ENCODE measurements at places on chromosomes 1 and 21.
A peak's percentile ranks its signal among the peaks of the same experiment; 100 is the strongest.

GRCh38 chr1:226674892-226675714, 64.0 kb downstream of the ITPKB start:
- DNase-seq = peak; percentile 67

- no peak for DNase-seq
Observed at GRCh38 chr1:54294887-54295286, 94.9 kb downstream of the MRPL37 start.

DNA sequence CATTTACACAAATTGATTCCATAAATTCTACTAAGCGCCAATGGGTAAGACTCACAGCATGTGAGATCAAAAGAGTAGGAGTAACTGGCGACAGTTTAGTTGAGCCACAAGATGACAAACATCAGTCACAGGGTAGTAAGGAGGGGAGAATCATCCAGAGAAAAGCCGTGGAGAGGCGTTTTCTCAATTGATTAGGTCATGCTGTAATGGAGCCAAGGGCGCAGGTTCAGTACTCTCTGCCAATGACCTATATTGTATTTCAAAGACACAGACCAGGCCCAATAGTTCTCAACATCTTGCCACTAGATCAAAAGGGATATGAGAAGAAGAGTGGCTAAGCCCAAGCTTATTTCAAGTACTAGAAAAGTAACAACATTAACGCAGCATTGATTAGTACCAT, 467.5 kb downstream of the SMYD3 start:
- DNase-seq = no peak

DNA sequence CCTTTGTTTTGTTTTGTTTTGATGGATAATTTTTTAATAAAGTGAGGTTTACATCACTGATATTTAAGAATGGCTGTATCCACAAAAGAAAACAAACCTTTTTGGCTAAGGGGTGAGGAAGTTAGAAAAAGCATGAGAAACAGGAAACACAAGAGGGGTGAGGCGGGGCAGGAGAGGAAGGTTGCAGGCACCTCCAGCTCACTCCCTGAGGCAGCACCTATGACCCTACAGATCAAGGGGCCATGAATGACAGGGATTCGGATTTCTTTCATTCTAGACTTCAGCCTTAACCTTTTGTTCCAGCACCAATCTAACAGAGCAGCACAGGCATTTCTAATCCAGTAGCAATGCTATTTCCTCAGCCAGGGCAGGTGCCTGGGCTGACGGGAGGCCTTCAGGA, 4.4 kb downstream of the CLCA4 start:
- DNase-seq = no peak

DNA sequence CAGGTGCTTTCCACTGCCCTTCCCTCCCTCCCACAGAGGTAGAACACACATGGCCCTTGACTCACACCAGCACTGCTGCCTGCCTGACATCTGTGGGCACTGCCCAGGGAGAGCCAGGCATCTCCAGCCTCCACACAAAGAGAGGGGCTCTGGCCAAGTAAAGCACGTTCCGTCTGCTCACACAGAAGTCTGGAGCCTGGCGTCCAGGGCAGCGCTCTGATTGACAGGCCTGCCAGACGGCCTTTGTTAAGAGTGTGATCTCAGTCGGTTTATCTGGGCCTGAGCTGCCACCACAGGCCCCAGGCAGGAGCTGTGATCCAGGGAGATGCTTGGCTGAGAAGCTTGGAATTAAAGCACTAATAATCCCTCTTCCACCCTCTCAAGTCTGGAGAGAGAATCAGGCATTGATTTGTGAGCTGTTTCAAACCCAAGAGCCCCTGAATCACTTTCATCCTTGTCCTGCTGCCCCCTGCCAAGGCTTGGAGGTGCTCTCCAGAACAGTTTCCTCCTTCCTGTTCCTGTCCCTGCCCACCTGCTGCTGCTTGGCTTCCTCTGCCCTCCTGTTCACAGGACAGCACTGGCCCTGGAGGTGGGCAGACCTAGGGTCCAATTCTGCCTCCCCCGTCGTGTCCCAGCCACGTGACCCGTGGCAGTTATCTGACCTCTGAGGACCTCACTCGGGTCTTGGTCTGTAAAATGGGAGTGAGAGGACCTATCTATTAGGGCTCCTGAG, 3.7 kb downstream of the DMRTB1 start:
- DNase-seq = no peak

DNA sequence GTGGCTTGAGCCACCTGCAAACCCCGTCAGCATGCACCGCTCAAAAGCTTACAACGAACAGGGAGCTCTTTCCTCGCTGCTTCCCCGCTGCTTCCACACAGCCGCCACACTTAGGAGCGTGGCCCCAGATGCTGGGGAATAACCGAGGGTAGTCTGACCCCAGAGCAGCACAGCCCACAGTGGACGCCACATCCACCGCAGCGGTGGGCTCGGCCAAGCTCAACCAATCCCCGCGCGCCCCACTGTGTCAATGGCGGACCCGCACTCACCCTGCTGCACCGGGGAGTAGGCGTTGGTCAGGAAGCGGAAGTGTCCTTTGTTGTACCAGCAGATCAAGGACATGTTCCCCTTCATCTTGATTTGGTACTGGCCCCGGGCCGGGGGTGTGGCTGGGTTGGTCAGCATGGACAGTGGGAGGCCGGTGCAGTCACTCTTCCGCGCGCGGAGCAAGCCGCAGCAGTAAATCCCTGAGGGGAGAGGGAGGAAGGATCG, 93.5 kb downstream of the PGBD5 start:
- DNase-seq = no peak

DNA sequence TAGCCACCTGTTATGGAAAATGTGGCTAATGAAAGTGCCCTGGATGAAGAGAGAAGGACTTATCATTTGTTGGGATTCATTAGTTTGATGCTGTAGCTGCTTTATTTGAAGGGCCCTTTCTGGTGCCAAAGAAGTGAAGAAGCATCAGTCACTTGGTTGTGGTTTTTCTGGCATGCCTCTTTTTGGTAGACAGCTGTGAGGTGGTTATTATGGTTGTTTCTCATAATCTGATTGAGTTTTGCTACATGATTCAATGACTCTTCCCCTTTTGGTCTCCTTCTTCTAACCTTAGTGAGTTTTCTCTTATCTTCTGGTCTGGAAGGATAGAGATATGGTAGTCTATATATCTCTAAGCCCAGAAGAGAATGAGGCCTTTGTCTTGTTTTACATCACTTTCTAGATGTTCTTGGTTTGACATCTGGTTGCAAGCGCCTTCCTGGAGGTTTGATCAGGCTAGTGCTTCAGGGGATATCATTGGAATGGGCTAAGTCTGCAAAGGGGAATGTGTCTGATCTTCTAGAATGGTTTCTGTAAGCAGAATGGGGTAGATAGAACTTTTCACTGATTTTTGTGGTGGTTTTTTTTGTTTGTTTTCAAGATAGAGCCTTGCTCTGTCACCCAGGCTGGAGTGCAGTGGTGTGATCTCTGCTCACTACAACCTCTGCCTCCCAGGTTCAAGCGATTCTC, 26.0 kb downstream of the ARID1A start:
- DNase-seq = no peak

DNA sequence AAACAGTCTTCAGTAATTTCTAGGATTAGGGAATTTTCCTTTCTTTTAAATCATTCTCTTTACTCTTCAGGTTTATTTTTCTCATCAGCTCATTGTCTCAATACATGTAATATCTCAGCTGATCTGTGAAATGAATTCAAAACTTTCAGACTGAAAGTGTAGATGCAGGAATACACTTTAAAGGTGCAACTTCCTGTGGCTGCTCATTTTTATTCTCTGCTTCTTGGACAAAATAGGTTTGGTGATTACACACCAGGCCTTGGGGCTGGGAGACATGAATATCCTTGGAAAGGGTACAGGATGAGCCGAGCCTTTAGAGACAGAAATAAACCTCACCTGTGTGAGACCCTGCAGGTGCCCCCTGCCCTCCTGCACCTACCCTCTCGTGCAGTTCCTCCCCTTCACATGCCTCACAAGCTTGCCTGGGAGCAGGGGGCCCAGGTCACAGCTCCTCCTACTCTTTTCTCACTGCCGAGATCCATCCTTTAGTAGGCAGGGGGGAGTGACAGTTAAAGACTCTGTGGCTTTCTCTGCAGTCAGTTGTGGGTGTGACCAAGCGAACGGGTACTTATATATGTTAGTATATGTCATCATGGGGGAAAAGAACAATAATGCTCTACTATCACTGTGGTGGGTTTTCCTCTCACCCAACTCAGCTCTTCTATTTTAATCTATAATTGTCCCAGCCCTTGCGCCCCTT, 23.6 kb downstream of the XCL2 start:
- DNase-seq = peak; percentile 61

DNA sequence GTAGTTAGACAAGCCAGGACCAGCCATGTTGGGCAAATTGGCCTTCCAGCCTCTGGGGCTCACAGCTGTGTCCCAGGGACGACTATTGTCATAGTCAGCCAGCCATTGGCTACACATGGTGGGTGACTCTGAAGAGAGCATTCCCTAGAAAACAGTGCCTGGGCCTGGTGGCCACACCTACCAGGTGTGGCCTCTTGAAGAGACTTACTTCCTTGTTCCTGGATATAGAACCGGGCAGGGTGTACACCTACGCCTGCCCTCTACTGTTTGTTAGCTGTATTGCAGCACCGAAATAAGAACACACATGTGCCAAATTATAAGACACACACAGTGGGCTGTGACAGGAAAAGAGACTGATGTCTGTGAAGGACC, 134.6 kb upstream of the ARHGEF16 start:
- DNase-seq = no peak

GRCh38 chr21:45655124-45655523, 11.6 kb downstream of the PCBP3 start:
- no peak for DNase-seq

DNA sequence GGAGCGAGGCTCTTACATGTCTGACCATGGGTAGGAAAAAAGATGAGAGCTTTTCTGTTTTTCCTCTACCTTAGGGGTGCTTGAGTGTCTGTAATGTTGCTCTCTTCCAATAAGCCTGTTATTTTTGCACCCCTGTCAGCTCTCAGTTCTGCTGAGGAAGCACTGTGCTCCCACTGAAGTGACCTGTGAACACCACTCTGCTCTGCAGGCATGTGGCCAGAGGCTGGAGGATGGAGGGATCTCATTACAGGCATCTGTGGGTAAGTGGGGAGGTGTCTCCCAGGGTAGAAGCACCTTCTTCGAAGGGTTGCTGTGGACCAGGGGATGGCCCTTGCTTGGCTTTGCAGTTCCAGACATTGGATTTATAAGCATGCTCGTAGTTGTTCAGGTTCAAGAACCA, 56.8 kb upstream of the RBM15 start:
- no peak for DNase-seq

DNA sequence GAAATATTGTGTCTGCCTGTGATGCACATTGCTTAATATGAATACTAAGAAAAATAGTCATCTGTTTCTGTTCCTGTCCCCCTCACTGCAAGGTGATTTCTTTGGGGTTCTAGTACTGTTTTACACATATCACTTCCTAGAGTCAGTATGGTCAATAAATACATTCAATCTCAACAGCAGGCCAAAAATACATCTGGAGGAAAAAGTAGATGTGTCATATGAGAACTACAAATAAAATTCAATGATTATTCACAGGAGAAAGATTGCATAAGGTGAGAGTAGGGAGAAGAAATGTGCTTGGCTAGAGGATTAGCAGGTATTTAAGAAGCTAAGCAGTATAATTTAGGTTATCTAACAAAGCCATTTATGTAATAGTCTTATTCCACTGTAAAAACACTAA, 45.3 kb upstream of the SAMSN1 start:
- DNase-seq = no peak

DNA sequence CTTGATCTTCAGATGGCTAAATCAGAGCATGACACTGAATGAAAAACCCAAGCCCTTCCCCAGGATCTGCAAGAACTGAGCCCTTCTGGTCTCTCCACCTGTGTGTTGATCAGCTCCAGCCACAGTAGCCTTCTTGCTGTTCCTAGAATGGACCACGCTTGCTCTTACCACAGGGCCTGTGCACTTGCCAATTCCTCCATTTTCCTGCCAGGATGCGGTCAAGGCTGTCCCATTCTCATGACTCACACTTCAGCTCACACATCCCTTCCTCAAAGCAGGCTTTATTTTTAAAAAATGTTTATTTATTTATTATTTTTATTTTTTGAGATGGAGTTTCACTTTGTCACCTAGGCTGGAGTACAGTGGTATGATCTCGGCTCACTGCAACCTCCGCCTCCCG, 43.6 kb upstream of the GRHL3 start:
- DNase-seq = no peak

- DNase-seq = no peak
Observed at GRCh38 chr1:235205687-235206086, 44.6 kb upstream of the RBM34 start.

DNA sequence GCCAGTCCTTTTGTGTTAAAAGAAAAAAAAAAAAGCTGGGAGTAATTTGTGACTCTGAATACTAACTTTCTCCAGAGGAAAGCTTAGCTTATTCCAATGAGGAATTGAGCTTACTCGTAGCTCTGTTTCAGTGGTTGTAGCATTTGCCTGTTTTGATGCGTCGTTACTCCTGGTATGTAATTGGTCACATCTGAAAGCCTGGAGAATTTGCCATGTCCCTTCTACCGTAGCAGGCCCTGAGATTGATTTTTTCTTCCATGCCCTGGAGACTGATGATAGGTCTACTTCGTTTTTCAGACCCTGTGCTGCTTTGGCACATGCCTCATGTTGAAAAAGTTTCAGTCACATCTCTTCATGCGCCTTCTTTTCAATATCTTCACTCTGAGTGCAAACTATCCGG, 1103.0 kb downstream of the PLA2G4A start:
- no peak for DNase-seq

- DNase-seq = no peak
Observed at GRCh38 chr1:38834937-38835827, 24.4 kb downstream of the RRAGC start.

GRCh38 chr1:89633248-89633799, 404 bp downstream of the LRRC8C start:
- peak; percentile 48 for DNase-seq

DNA sequence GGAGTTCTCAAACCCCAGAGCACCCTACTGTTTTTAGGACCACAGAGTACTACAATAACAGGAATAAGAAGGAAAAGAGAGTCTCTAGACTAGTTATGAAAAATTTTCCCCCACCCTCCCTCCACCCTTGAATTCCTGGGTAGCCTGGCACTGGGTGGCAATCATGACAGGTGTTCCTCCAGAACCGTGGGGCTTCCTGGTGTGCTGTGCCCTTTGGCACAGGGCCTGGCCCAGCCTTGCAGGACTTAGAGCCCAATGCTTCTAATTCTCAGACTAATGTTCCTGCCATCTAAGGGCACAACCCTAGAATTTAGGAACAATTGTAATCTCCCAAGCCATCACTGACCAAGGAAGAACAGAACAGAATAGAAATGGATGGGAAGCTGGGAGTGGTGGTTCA, 1.5 kb upstream of the CD160 start:
- no peak for DNase-seq

DNA sequence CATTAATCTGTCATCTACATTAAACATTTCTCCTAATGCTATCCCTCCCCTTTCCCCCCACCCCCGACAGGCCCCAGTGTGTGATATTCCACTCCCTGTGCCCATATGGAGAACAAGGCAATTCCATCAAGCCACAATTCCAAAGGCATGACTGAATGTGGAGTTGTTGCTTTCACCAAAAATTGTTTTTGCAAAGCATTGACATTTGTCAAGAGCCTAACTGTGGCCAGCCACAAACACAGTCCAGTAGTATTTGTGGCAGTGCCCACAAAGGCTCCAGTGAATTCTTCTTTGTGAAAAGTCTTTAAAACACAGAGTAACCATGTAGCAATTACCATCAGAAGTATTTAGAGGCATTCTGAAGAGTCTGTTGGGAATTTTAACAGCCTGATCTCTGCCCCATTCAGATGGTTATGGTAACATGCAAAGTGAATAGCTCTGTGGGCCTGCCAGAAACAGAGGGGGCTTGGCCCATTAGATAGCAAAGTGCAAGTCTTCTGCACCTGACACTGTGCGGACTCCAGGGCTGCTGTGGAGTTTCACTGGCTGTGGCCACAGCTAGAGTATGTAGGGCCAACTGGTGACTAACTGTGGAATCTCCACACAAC, 11.6 kb upstream of the LRRC53 start:
- no peak for DNase-seq

Data from stimulated activated CD8-positive, alpha-beta memory T cell treated with anti-CD3 and anti-CD28 coated beads, Interleukin-15, amount 100 ng/mL, for 48 hours (primary cell).